ENCODE measurements at places on chromosomes 11 and 22.

DNA sequence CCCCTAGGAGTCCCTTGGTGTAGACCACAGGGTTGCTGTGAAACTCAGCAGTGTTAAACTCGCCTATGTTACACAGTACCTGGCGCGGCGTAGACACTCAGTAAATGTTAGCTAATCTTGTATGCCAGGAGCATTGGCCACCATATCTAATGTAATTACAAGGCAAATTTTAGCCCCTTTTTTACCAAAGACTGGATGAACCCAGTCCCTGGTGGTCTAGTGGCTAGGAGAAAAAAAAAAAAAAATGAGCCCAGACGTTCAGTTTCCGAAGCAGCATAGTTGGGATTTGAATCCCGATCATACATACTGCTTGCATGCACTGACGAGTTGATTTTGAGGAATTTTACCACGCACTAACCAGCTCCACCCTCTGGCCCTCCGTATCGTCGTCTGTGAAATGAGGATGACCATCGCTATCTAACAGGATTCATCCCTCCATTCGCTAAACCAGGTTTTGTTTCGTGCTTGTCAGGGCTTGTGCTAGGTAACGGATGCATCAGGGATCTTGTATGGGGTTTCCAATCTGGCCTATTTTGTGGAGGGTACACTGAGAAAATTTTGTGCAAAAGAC, 688 bp downstream of the PTS start:
- DNase-seq, result no peak

- DNase-seq, result no peak
These were observed at the start of gene RTN4R for GRCh38 chr22:20268279-20269012. RTN4R (minus strand) TSS chr22:20268318; CDS start chr22:20268092, 226 bp downstream.

DNA sequence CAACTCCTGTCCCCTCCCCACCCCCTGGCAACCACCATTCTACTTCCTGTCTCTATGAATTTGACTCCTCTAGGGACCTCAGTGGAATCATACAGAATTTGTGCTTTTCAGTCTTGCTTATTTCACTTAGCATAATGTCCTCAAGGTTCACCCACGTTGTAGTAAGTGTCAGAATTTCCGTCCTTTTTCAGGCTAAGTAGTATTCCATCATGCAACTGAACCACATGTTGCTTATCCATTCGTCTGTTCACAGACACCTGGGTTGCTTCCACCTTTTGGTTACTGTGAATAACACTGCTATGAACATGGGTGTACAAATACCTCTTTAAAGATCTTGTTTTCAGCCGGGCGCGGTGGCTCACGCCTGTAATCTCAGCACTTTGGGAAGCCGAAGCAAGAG, 16.5 kb downstream of the CELSR1 start:
- DNase-seq, result no peak

- DNase-seq, result no peak
These were observed 37.8 kb downstream of the FDX1 start for GRCh38 chr11:110467556-110467955.

DNA sequence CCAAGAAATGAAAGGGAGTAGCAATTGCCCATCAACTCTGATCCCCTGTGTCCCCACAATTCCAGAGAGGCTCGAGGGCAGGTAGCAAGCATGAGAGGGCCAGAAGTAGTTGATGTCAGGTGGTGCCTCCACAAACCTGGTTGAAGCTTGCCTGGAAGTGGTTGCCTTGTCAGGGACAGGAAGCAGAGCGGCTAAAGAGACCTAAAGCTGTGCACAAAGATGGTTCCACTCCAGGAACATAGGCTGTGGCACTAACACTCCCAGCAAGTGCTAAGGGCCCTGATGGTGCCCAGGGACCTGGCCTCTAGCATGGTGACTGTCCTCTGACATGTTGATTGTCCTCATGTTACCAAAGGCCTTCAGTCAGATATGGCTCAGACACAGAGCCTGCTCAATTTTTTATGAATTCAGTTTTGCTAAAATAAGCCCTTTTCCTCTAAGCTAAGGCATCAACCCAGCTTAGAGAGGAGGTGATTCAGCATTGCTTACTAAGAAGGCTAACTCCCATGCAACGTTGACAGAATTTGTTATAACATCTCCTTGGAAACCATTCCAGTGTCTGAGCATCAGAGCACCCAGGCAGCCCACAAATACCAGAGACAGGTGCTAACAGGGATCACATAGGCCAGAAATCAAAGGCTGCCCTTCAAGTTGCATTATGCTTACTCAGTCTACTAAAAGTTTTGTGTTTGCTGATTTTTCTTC, 196.3 kb upstream of the ARHGAP20 start:
- DNase-seq, result no peak

DNA sequence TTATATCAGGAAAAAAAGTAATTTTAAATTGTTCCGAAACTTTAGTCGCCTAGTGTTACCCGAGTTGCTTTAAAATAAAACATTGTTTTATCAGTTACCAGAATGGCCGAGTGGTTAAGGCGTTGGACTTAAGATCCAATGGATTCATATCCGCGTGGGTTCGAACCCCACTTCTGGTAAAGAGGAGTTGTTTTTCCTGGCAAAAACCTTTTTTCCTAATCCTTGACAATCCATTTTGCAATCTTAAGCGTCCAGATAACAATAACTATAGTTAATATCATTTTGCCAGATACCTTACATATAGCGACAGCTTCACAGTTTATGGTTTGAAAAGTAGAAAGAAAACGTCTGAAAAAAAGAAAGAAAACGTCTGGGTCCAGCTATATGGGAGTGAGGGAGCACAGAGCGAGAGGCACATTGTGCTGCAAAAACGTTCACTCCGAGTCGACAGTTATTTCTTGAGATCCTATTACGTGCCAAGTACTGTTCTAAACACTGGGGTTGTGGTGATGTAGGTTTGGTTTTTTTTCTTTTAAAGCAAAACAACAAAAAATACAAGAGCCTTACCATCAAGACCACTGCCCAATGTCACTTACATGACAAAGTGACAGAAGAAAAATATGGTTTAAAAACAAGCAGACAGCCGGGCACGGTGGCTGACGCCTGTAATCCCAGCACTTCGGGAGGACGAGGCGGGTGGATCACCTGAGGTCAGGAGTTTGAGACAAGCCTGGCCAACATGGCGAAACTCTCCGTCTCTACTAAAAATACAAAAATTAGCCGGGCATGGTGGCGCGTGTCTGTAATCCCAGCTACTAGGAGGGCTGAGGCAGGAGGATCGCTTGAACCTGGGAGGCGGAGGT, 40.6 kb downstream of the OR4D9 start:
- no peak for DNase-seq

GRCh38 chr11:92663539-92663938, 305.9 kb upstream of the MTNR1B start:
- no peak for DNase-seq

GRCh38 chr11:124153821-124154220, 29.3 kb upstream of the OR10D3 start:
- DNase-seq, result no peak

DNA sequence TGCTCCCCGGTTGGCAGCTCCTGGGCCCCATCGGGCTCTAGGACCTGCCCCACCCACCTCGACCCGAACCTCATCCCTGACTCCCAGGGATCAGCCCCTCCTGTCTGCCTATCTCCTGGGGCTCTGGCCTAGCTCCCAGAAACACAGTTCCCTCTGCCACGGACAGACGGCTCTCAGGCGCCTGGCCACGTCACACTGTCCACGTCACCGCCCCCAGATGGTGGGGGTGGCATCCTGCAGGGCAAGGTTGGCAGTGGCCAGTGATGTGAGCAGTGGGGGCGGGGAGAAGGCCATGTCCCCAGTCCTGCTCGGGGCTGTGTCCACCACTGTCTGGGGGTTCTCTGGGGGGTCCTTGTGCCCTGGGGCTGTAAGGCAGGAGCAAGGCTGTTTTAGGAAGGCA, 29.2 kb downstream of the SYT7 start:
- DNase-seq, result no peak

DNA sequence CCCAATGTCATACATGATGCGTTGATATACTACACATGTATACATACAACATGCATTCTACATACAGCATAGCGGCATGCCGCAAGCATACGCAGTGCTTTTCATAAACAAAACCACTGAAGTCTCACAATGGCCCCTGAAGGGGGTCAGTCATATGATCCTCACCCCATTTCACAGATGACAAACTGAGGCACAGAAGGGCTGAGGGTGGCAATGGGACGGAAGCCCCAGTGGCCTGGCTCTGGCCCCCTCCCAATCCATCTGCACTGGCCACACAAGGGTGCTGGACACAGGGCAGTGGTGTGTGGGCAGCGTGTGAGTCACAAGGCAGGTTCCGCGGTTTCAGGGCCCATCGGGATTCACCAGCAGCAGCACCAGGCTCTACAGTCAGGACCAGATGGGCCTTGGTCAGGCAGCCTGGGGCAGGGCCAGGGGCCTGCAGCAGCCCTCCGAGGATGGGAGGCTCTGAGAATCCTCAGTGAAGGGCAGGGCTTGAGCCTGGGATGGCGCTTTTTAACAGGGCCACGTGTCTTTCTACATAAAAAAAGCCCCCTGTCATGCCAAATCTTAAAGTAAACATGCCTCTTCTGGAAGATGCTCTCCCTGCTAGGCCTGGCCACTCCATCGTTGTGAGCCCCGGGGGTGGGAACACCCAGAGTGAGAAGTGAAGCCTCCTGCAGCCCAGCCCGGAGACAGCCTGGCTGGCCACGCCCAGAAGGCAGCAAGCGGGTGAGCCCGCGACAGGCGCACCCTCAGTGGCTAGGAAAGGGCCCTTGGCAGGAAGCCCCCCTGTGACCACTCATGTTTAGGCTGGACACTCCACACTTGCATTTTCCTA, 206.5 kb downstream of the CTTN start:
- no peak for DNase-seq

GRCh38 chr11:82989628-82990404, 81.9 kb downstream of the RAB30 start:
- no peak for DNase-seq

GRCh38 chr11:10838881-10839280, 19.0 kb downstream of the ZBED5 start:
- DNase-seq, result no peak

DNA sequence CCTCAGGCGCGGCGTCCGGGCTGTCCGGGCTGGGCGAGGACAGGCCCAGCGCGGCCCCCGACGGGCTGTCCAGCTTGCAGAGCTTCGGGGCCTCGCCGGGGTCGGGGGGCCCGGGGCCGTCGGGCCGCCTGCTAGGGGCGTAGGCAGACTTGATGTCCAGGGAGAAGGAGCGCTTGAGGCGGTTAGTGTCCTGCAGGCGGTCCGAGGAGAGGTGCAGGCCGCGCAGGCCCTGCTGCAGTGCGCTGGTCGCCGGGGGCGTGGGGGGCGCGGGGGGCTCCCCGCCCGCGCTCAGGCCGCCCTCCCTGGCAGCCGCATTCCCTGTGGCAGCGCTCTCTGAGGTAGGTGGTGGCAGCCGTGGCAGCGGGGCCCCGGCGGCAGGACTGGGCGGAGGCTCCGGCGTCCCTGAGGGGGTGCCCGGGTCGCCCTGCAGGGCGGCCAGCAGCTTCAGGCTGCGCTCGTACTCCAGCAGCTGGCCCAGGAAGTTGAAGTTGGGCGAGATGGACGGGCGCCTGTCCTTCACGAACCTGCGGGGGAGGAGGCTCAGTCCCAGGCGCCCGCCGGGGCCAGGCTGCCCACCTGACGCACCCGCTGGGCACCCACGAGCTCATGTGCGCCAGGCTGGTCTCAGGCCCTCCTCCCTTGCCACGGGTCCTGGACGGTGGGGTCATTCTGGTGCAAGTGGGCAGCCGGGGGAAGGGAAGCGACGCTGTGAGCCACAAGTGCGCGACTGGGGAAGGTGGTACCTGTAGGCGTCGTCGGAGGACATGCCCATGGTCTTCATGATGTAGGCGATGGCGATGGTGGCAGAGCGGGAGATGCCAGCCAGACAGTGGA, 14.8 kb downstream of the DUSP8 start:
- DNase-seq, result no peak

DNA sequence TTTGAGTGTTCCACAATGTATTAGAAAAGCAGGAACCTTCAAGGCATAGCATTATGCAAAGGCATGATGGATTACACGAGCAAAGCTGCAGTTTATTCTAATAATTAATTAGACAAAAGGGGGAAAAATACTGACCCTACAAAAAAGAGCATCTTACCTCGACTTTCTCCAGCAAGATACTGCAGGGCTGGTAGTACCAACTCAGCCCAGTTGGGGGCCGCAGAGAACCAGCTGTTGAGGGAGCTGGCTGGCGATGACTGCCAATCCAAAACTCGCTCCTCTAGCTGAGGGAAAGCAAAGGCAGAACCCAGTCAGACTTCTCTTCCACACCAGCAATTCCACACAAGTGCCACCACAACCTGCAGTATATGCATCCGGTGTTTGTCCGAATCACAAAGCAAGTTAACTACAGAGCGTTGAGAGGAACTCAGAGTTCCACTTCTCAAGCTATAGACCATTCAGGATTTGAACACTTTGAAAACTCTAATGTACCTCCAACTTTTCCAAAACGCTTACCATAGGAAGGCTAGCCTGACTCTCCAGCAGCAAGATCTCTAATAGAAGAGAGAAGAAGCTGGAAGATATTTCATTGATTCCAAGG, 13.7 kb downstream of the NFRKB start:
- no peak for DNase-seq

GRCh38 chr11:84645988-84646694, 981.0 kb downstream of the DLG2 start:
- DNase-seq, result no peak

DNA sequence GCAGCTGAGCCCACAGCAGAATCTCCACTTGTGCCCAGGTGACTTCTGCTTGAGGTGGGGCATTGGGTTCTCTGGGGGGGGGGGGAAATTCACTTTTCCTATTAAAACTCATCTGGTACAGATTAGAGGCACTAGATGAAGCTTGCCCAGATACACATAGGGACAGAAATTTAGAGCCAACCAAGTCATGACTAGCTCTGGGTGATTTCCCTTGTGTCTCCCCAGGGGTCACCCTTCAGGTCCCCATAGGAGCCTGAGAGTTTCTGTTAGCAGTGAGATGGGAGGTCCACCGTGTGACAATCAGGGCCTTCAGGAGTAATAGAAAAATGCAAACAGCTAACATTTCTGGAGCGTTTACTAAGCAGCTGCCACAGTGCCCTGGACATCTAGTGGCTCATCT, 77.0 kb downstream of the NAT10 start:
- no peak for DNase-seq

- DNase-seq, result no peak
These were observed 53.1 kb upstream of the CEP295 start for GRCh38 chr11:93608364-93608763.

DNA sequence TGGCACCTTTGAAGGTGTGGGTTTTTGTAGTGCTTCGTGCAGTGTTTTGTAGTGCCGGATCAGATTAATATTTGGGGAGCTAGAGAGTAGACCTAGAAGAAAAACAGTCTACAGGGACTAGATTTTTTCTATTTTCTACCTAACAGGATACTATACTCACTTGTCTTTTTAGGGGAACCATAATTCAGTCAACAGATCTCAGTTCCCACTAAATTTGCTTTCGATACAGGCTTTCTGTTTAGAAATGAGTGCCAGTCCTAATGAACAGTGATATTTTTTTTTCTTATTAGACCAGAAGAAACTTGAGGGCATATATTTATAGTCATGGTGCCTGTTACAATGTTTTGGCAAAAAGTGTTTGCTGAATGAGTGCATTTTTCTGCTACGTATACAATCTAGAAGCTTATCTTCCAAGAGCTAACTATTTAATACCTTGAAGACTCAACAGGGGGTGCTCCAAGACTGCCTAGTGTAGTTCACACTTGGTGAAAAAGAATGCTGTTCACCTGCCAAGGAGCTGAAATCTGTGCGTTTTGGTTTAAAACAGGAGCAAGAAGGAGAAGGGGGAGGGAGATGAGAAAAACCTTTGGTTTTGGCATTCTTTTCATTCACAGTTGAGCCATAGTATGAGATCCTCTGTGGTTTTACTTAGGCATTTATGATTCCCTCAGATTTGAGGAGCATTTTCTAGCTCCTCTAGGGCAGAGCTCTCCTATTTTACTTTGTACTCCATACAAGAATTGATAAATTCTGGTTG, 44.9 kb upstream of the VSTM5 start:
- DNase-seq, result no peak
